Osteoblast (primary cell): ENCODE measurements at places on chromosomes 2 and 18.

DNA sequence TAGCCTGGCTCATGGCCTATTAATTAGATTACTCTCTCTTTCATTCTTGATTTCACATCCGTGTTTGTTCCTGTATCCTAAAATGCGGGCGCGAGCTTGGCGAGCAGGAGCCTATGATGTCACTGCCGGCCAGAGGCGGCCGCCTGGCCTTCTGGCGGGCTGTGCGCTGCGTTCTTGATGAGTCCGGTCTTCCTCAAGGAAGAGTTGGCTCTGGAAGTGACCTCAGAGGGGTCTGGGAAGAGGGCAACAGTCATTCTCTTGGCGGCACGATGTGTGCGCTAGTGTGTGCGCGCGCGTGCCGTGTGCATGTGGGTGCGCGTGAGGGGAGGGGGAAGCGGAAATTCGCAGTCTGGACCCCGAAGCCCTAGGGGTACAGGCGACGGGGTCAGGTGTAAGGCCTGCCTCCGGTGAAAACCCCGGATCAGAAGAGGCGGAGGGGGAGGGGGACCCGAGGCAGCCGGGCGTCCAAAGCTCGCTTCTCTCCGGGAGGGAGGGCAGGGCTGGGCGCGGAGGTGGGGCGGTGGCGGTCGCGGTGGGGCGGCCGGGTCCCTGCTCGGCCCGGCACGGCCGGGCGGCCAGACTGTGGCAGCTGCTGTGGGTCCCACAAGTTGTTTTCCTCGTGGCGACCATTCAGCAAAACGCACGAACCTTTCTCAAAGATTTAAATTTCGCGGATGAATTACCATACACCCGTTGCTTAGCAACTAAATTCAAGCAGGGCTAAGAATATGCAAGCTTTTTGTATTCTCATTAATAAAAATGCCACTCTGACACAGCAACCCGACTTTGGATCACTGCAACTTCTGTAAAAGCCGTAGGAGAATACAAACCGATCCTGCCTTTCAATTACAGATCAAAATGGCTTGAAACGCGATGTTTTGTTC lies 8.4 kb downstream of the POU3F3 start:
- peak; percentile 84 for DNase-seq

DNA sequence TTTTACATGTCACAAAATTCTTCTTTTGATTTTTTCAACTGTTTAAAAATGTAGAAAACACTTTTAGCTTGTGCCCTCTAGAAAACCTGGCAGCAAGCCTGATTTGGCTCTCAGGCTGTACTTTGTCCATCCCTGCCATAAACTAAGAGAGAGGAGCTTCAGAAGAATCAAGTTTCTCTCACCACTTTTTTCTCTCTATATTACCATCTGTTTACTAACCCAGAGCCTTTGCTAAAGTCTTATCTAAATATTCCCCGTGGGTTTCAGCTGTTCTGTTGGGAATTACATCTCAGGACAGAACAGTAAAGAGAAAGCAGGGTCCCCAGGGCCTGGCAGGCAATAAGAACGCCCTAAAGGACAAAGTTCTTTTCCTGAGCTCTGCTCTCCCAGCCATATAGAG lies 409.1 kb upstream of the CRIM1 start:
- no peak for DNase-seq

DNA sequence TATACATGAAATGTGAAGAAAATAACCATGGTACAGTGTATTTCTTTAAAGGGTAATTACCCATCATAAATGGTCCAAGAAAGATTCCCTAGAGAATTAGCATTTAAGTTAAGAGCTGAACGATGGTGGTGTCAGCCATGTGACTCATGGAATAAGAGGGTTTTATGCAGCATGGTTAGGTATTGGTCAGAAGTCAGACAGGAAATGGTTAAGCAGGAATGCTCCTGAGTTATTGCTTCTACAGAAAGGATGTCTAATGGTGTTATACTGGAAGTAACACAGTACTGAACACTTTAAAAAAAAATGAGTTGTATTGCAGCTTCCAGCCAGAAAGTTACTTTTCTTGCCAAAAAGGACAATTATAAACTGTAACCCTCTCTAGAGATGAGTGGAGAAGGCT lies 72.7 kb upstream of the UBE2E3 start:
- DNase-seq: peak; percentile 83

DNA sequence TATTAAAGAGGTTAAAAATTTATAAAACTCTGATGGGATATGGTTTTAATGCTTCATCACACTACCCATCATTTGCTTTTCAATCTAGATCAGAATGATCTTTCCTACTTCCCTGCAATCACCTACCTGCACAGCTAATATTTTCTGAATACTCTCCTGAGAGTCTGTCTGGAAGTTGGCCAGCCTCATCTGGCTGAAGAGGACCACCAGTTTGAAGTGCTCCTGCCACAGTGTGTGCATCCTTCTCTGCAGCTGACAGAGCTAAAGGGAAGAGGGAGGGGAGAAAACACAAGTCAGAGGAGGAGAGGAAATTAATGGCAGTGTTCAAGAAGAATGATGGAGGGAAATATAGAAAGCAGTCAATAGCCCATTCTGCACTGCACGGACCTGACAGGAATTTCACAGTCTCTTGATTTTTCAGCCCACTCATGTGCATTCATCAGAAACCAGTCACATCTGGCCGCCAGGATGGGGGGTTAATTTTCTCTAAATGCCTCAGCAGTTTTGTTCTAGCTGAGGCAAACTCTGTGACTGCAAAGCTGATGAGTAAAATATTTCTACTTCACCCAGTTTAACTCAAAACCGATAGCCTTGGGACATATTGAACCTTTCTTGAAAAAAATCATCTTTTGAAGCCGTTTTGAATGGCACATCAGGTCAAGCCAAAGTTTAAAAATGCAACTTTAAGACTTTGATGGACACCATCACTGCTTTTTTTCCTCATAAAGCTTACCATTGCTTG lies 201.8 kb upstream of the KLHL14 start:
- DNase-seq: no peak

GRCh38 chr2:150212722-150213171 lies 274.7 kb downstream of the RND3 start:
- DNase-seq: no peak

DNA sequence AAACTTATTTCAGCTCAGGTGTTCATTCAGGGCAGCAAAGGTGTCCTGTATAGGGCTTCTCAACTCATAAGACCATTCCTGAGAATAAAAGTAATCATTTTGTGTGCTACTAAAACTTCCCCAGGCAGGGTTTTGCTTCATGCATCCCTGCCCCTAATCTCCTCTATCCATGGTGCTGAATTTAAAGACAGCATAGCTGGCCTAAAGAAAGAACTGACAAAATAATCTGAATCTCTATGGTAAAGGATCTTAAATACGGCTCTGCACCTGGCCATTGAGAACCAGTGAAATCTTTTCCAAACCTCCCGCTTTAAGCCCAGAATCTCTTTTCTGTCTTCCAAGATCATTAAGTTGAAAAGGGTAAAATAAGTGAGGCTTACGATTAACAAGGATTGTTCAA lies 292.1 kb upstream of the KLHL29 start:
- no peak for DNase-seq
